Lower lobe of right lung (tissue), 2 donors: ENCODE measurements at places on chromosomes 5 and 9.
A peak's percentile ranks its signal among the peaks of the same experiment; 100 is the strongest.

DNA sequence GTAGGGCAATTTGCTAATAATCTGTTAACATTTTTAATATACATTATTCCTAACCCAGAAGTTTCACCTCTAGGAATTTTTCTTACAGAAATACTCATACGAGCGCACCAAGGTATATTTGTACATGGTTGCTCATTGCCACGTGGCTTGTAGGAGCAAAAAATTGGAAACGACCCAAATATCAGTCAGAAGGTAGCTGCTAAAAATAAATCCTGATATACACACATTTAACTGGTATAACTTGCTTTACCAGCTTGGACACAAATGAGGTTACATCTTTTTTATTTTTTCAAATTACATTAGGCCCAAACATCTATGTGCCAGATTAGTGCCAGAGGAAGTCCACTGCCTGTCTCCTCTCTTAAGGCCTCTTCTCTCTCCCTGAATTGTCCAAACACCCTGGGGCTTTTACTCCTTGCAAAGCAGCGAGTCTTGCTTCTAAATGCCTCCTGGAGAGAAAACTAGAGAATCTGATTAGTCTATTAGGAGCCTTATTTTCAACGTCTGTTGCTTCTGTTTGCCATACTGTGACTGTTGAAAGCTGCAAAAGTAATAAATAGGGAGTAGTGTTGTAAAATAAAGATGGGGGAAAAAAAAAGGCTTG lies 92.0 kb upstream of the SSBP2 start:
- DNase-seq = no peak

- DNase-seq = no peak
These were observed 67.6 kb downstream of the HMCN2 start for GRCh38 chr9:130333041-130333711.

GRCh38 chr9:70472268-70473249 lies 58.1 kb upstream of the KLF9 start:
- DNase-seq = no peak

DNA sequence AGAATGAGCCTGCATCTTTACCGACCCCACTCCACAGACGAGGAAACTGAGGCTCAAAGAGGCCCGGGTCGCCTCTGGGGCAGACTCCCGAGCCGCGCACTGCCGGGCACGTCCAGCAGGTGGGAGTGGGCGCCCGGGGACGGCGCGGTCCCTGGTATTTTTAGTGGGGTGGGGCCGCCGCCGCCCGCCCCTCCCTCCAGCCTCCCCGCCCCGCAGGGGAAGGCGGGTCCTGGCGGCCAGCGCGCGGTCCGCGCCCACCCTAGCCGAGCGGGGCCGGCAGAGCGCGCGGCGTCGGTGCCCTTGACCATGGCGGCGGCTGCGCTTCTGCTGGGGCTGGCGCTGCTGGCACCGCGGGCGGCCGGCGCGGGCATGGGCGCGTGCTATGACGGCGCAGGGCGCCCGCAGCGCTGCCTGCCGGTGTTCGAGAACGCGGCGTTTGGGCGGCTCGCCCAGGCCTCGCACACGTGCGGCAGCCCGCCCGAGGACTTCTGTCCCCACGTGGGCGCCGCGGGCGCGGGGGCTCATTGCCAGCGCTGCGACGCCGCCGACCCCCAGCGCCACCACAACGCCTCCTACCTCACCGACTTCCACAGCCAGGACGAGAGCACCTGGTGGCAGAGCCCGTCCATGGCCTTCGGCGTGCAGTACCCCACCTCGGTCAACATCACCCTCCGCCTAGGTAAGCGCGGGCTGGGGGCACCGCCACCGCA lies at the start of gene LAMC3:
LAMC3 (plus strand) TSS at position 266 of the 710 bp plus-strand sequence; CDS start at position 307, 41 bp downstream.
- DNase-seq = no peak

GRCh38 chr9:1619915-1620710 lies 395.0 kb upstream of the SMARCA2 start:
- DNase-seq = no peak

- no peak for DNase-seq
These were observed 40.0 kb downstream of the EBF1 start for GRCh38 chr5:159059722-159060121.

- DNase-seq = no peak
These were observed 71.2 kb downstream of the NIPSNAP3B start for GRCh38 chr9:104835161-104835560.

GRCh38 chr5:1481266-1481958 lies 36.2 kb upstream of the SLC6A3 start:
- no peak for DNase-seq

DNA sequence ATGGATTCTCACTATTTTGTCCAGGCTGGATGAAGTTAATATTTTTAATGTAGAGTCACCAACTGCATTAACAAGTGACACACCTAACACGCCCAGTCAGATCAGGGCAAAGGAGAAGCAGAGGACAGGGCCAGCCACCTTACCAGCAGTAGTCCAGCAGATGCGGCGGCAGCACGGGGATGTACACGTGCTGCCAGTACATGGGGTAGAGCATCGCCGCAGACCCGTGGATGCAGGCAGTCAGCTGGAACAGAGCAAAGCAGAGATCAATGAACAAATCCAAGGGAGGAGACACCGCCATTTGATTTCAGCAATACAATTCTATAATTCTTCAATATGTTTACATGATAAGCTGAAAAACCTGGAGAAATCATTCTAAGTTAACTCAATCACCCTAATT lies 274.2 kb downstream of the CRB2 start:
- no peak for DNase-seq

DNA sequence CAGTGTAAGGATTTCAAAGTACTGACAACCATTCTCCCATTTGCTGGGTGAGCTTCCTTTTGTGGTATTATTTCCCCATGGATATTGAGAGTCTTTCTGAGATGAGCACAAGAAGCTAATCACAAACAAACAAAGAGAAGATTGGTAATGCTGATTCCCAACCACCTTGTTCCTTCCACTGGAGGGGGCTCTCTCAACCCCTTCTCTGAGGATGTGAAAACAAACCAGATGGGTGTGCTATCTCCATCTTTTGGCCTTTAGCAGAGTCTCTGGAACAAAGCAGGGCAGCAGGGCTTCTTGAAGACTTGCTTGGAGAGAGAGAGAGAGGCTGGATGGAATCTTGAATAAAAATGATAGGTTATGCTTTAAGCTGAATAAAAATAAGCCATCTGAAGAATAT lies 576.7 kb upstream of the ZNF462 start:
- no peak for DNase-seq

- DNase-seq = no peak
These were observed 69.9 kb downstream of the PPARGC1B start for GRCh38 chr5:149799965-149800516.

- no peak for DNase-seq
These were observed 260.3 kb downstream of the NDUFS4 start for GRCh38 chr5:53820802-53821171.

DNA sequence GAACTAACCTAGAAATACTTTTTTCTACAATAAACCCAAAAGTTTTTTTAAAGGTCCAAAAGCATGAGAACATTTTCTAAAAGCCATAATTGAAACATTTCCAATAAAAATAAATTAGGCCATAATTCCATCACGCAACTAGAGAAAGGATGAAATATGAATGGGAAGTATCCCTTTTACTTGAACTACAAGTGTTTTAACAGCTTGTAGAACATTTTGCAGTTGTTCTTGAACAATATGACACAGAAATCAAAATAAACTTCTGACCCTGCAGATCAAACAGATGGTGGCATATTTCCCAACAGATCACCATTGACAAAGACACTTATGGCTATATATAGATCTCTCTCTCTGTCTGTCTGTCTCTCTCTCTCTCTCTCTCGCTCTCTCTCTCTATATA lies 624.4 kb downstream of the PSAT1 start:
- DNase-seq = no peak

DNA sequence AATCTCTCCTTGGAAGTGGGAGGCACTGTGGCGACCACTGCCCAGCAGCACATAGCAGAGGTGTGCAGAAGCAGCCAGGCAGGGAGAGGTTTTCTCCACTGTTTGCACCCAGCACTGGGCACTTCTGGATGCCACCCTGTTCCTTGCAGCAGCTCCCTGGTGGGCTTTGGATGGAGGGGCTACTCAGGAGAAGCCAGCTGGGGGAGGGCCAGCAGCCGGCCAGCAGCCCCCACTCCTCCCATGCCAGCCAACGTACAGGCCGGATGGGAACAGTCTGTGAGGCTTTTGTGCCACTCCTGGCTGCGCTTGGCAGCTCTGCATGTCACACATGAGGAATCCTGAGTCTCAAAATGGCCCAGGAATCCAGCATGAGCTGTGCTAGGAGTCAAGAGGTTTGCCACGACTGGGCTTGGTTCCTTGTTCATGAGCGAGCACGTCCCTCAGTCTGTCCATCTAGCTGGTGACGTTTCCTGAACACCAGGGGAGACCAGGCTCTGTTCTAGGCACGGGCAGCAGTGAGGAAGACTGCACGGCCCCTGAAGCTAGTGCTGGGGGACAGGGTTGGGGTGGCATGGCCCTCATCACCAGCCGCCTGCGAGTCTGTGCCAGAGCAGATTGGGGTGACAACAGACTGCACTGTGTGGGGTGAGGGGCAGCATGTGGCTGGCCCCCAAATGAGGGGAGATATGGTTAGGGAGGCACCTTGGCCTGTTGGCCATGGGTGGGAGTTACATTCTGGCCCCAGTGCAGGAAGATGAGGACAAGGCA lies 10.1 kb downstream of the PHF2 start:
- DNase-seq = peak; percentile 50

DNA sequence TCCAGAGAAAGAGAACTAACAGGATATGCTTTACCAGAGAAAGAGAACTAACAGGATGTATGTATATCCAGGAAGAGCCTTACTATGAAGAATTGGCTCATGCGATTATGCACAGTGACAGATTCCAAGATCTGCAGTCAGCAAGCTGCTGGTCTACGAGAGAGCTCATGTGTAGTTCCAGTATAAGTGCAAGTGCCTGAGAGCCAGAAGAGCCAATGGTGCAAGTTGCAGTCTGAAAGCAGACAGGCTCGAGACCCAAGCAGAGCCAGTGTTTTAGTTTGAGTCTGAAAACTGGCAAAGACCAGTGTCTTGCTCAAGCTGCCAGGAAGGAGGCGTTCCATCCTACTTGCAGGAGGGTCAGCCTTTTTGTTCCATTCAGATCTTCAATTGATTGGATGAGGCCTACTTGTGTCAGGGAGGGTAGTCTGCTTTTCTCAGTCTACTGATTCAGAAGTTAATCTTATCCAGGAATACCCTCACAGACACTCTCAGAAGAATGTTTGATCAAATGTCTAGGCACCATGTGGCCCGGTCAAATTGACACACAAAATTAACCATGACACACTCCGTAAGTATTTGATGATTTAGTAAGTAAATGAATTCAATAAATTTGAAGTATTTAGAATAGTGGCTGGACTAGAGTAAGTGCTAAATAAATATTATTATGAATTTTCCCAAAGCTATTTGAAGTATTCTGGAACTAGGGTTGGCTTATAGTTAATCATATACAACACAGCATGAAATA lies 372.1 kb upstream of the SGCD start:
- no peak for DNase-seq

- DNase-seq = no peak
These were observed 118.3 kb downstream of the SYK start for GRCh38 chr9:90919883-90920282.

GRCh38 chr5:172411484-172412072 lies 42.7 kb downstream of the SH3PXD2B start:
- no peak for DNase-seq

DNA sequence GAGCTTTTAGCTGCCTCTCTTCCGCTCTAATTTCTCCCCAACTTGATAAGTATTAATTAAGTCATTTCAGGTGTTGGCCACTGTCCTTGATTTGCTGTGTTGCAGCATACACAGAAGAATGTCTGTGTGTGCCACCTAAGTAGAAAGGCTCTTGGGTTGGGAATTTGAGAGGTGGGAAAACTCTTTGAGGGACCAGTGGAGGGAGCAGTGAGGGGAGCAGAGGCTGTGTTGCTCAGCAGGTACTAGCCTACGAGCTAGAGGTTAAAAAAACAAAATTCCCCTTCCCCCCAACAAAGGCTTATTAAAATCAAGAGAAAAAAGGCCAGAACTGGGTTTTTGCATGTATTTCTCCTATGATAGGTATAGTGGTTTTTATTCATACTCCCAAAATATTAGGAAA lies 20.9 kb downstream of the RPS23 start:
- no peak for DNase-seq

DNA sequence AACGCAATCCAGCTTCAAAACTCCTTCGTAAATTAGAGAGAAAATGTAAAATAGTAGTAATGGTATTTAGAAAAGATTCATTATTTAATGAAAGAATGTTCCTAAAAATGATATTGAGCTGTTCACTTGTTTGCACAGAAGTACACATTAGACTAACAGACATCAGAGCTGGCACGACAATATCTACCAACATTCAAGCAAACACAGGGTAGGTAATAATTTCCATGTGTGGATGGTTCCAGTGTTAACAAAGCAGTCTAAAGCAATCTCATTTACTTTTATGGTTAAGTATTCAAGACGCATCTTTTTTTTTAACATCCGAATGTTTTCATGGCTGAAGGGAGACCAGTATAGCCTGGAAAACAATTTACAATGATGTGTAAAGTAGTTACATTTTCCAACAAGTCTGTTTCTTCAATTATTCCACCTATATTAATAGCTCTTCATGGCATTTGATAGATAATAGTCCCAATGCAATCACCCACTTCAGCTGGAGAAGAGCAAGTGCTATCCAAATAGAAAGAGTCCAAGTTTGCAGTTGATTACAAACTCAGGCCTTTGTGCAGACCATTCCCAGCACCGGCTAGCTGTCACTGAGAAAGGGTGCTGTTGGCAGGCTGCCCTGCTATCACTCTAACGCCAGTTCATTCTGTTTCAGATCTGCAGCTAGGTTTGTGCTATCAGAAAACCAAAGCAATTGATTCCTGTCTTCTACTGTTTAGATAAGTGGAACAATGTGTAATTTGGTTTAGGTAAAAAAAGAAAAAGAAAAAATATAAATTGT lies 458.8 kb downstream of the DTWD2 start:
- DNase-seq = no peak

DNA sequence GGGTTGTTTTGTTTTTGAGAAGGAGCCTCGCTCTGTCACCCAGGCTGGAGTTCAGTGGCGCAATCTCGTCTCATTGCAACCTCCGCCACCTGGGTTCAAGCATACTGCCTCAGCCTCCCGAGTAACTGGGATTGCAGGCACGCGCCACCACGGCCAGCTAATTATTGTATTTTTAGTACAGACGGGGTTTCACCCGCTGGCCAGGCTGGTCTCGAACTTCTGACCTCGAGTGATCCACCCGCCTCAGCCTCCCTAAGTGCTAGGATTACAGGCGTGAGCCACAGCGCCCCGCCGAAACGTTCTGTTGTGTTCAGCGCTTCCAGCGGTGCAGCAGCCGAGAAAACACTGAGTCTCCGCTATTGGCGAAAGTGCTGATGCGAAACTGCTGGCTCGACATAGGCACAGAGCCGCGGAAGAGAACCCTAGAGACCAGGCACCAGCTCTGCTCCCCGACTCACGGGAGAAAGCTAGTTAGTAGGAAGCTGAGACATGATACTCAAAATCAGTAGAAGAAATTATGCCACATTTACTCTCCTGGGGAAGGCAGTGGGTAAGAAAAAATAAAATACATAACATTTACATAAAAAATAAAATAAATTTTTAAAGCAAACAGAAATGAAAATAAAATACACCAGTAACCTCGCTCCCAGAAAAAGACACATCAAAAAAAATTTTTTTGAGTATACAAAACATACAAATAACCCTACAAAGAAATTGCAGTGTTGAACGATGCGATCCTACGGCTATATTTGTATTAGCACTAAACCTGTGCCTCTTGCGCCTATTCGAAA lies 31.6 kb downstream of the ANXA2R start:
- DNase-seq = peak; percentile 89
